Activated T-cell treated with anti-CD3 and anti-CD28 coated beads for 4 hours (primary cell): ENCODE measurements at places on chromosomes 3 and 15.

- DNase-seq, result no peak
Measured at GRCh38 chr3:147002721-147003120, 397.6 kb upstream of the PLSCR5 start.

DNA sequence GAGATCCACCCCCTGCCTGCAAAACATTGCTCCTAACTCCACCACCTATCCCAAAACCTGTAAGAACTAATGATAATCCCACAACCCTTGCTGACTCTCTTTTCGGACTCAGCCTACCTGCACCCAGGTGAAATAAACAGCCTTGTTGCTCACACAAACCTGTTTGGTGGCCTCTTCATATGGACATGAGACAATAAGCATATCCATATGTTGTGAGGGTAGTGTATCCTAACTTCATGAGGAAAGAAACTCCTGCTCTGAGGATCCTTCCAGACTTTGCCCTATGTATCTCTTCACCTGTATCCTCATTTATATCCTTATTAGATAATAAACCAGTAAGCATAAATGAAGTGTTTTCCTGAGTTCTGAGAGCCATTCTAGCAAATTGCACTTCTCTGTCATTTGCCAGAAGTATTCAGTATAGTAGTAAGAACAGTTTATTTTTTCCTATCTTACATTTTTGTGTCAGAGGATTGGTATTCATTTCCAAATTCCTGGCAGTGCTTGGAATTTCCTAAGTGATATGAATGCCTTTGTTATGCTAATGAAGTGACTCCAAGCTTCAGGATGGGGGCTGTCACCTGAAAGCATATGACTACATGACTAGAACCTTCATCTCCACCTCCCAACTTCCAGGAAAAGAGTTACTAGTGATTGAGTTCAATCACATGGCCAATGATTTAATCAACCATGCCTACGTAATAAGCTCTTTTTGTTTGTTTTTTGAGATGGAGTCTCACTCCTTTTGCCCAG, 30.2 kb downstream of the TTBK2 start:
- no peak for DNase-seq

DNA sequence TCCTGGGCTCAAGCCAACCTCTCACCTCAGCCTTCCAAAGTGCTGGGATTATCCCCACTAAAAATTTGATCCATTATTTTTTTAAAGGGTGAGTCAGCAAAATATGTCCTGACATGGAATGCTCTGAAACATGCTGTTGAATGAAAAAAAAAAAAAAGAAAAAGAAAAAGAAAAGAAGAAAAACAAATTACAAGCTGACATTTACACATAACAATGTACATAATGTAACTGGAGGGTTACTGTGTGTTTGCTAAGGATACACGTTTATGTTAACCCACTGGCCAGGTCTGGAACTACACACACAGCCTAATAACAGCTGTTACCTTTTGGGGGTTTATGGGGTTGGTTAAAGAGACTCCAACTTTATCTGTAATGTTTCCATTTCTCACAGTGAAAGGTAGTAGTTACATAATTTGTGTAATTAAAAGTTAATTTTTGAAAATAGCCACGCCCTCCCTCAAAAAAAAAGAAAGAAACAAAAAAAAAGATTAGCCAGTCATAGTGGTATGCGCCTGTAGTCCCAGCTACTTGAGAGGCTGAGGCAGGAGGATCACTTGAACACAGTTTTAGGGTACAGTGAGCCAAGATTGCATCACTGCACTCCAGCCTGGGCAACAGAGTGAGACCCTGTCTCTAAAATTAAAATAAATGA, 3.1 kb upstream of the MESP2 start:
- DNase-seq, result no peak

- no peak for DNase-seq
Measured at GRCh38 chr3:151580591-151580990, 119.7 kb upstream of the IGSF10 start.

- DNase-seq, result no peak
Measured at GRCh38 chr15:40354408-40355171, 3.4 kb upstream of the DISP2 start.

DNA sequence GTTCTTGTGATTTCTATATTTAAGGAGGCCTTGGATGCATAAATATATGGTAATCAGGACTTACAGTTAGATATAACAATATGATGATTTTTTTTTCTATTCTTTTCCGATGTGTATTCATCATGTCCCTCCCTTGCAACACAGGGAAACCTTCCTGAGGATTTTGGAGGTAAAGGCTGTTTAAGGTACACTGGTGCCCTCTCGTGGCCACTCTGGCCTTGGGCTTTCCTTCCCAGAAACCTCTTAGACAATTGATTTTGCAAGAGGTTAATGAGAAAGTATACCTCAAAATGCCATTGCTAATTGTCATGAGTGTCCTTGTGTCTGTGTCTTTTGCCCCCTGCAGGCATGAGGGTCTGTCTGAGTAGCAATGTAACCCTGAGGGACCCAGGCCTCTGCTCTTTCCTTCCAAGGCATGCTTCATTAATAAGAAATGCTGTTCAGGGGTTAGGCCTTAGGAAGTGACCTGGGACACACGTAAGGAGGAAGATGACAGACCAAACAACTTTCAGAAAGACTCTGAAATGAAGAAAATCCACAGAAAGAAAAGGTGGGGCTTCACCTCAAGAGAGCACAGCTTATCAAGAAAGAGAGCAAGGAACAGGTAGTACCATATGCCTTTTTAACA, 70.3 kb upstream of the PPP2R3A start:
- no peak for DNase-seq

DNA sequence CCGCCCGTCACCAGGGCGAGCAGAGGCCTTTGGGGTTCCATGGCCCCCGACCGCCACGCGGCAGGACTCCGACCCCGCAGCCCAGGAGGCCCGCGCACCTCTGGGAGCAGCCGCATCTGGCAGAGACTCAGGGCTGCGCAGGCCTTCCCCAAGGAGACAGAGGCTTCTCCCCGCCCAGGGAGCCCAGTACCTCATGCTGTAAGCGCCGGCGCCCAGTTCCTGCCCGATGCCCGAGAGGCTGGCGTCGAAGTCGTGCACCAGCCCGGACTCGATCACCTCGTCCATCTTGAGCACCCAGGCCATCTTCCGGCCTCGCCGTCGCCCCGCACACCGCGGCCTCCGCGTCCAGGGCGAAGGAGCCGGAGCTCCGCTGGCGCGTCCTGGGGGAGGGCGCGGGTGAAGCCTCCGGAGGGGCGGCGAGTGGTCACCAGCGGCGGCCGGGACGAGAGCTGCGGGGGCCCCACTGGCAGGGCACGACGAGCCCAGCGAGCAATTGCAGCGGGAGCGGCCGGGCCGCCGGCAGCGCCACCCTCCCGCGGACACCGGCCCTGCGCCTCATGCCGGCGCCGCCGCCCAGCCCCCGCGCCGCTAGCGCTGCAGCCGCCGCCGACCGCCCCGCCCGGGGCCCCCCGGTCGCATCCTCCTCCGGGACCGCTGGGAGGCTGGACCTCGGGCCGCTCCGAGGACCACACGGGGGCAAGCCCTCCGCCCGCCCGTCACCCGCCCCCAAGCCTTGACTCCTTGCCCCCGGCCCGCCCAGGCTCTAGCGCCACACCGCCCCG, 468 bp downstream of the UBP1 start:
- peak; percentile 13 for DNase-seq

- no peak for DNase-seq
Measured at GRCh38 chr3:161927131-161927530, 430.5 kb downstream of the OTOL1 start.

DNA sequence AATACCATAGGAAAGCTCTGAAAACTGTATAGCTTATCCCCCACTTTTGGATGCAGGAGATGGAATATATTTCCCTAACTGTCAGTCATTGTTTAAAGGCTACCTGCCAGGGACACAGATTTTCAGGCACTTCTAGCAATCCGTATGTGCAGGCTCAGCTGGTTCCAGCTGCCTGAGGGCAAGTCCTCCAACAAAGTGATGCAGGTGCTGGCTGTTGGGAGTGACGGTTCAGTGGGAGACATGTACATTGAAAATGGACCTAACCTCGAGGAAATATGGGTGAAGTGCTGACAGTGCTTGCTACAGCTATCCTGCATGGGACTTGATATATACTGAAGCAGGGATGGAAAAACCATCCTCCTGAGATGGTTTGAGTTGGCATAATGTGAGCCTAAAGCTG, 153.1 kb upstream of the GAP43 start:
- DNase-seq, result no peak

DNA sequence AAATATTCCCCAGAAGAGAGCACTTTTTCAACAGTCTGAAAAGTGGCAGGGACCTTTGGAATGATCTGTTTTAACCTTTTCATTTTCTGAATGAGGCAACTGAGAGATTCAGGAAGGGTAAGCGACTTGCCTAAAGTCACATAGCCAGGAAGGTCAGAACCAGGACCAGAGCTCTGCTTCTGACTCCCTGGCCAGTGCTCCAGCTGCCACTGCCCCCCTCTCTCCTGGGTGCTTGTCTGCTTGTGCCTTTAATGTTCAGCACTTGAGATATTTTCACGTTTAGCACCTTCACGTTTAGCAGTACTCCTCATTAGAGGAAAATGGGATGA, 68.3 kb downstream of the SMAD3 start:
- no peak for DNase-seq

DNA sequence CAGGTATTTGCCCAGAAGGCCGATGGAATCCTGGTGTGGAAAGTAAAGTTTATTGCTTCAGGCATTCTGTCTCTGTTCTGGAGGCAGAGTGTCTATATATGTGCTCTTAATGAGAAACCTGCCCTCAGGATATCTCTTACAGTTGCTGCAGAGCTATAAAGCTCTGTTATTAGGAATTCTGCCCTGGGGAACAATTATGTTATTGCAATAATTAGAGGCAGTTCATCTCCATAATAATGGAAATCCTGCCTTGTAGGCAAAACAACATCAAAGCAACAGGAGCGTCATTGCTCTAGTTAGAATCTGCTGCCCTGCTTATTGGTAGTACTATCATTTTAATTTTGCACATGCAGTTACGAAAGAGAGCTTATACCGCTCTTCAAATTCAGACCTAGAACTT, 175.6 kb downstream of the IL5RA start:
- DNase-seq, result no peak

- DNase-seq, result no peak
Measured at GRCh38 chr3:177174607-177175170, 22.6 kb downstream of the TBL1XR1 start.

DNA sequence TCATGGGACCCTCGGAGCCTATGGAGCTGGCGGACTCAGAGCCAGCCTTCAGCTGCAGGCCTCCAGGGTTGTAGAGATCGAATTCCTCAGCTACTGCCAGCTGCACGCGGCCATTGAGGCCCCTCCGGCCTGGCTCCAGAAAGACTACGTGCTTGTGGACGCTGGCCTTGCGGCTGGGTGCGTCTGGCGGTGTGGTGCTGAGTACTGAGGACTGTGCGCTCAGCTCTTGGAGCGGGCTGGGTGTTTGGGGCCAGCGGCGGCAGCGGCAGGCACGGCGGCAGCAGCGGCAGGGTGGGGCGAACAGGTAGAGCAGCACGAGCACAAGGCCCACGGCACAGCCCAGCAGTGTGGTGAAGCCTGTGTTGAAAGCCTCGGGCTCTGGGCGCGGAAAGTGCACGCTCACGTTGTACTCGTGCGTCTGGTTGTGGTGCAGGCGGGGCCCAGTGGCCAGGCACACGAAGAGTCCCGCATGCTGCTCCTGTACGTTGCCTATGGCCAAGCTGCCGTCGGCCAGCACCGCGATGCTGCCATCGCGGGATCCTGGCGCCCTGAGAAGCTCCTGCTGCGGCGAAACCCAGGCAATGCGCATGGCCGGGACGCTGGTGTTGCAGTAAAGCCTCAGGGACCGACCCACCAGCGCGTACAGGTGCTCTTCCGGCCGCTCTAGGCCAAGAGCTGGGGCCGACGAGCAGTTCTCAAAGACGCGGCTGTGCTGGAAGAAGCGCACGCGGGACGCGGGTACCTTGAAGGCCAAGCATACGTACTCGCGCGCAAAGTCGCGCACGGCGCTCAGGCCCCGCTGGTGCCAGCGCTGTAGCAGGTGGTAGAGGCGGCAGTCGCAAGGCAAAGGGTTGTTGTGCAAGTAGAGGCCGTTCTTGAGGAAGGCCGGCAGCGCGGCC, 1.3 kb downstream of the AMIGO3 start:
- no peak for DNase-seq

DNA sequence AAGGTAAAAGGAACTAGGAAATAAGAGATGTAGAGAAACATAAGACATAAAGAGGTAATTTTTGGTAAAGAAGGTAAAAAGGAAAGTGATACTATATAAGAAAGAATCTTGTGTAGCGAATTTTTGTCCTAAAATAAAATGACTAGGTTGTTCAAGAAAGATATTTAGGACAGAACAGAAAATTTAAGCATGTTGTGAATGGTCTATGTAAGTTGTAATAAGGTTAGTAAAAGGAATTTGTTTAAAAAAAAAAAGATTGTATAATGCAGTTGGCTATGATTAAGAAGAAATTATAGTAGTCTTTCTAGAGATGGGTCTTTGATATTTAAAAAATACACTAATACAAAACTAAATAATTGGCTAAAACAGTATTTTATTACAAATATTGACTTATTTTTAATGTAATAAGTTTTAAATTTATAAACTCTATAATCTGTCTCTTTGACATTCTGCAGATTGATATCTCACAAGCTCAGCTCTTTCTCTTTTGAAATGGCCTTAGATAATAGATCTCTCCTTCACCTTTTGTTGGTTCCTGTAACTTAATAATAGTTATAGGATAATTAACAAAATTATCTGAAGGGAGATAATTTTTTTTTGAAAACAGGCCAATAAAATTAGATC, 3.7 kb upstream of the SLC41A3 start:
- DNase-seq, result no peak

- DNase-seq, result no peak
Measured at GRCh38 chr3:175985781-175986180, 1126.6 kb downstream of the NAALADL2 start.

DNA sequence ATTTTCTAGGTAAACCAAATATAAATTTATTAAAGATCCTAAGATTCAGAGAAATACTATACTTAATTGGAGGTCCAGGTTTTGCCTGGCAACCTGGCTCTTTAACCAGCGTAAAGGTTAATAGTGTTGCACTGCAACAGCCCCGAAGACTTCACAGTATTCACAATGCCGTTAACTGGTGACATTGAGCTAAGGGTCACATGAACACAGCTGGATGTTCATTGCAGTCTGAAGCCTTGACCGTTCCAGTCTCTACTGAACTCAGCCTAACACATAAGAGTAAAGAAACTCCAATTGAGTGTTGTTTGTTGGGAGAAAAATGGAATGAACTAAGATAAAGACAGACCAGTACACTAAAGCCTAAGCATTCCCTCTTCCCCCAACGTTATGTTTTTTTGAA, 26.8 kb downstream of the NKIRAS1 start:
- DNase-seq, result no peak

GRCh38 chr3:190485830-190486532, 27.9 kb upstream of the IL1RAP start:
- no peak for DNase-seq
